ENCODE measurements at places on chromosomes 12 and 14. TPM values are rescaled to one million over a fixed set of nuclear protein-coding genes. Genes with fewer than 3 reads are reported as not detected.

GRCh38 chr12:115312901-115313300, 628.9 kb upstream of the TBX3 start:
- H3K4me3 ChIP-seq, result no peak overlapping the region
- no peaks in the 10 kb centered on the region for H3K36me3 ChIP-seq
- H3K27me3 ChIP-seq, result no peaks in the 10 kb centered on the region
- peaks cover 3% of the 10 kb centered on the region for H3K4me1 ChIP-seq
- no peak for DNase-seq

DNA sequence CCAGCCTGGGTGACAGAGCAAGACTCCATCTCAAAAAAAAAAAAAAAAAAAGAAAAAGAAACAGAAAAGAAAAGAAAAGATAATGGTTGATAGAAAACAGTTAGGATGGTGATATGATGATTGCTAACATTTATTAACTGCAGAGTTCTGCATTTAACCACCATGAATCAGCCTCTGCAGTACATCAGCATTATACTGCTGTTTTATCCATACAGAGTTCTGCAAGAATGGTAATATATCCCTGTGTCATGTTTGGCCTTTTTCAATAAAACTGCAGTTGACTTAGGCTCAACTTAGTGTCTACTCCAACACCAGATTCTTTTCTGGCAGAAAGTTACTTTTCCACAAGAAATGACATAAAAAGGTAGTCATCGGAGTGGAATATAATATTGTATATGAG, 62.6 kb downstream of the DUSP6 start:
- no peak overlapping the region for H3K27ac ChIP-seq
- H3K4me3 ChIP-seq, result no peak overlapping the region
- H3K4me1 ChIP-seq, result peaks cover 12% of the 10 kb centered on the region
- no peaks in the 10 kb centered on the region for H3K36me3 ChIP-seq

DNA sequence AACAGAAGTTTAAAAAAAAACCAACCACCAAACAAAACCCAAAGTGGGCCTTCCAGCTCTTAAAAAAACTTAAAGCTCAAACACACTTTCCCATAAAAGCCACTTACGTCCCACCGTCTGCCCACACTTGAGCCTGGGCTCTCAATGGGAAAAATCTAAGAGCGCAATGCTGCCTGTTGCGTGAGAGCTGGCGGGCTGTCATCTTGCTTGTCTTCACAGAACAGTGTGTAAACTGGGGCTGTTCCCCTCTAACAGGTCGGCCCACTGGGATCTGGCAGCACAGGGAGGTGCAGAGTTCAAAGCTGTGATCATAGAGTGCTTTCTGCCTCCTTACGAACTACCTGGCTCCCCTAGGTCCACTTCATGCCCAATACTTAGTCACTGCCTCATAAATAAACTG, 80.0 kb downstream of the DICER1 start:
- no peak overlapping the region for H3K27ac ChIP-seq
- no peak overlapping the region for H3K4me3 ChIP-seq
- peaks cover 1% of the 10 kb centered on the region for H3K36me3 ChIP-seq
- peaks cover 2% of the 10 kb centered on the region for H3K27me3 ChIP-seq
- no peaks in the 10 kb centered on the region for H3K4me1 ChIP-seq

TCL1B gene
- total RNA-seq, result not detected

OTUB2 gene
- 5.5 TPM for total RNA-seq

- DNase-seq, result no peak
- H3K36me3 ChIP-seq, result no peaks in the 10 kb centered on the region
- no peaks in the 10 kb centered on the region for H3K4me1 ChIP-seq
- no peak overlapping the region for H3K27ac ChIP-seq
Measured at GRCh38 chr12:106631150-106631549, 48.3 kb downstream of the RFX4 start.

Data from glutamatergic neuron (in vitro differentiated cells).